ENCODE measurements at places on chromosomes 1 and 21. TPM values are rescaled to one million over a fixed set of nuclear protein-coding genes. Genes with fewer than 3 reads are reported as not detected.

DNA sequence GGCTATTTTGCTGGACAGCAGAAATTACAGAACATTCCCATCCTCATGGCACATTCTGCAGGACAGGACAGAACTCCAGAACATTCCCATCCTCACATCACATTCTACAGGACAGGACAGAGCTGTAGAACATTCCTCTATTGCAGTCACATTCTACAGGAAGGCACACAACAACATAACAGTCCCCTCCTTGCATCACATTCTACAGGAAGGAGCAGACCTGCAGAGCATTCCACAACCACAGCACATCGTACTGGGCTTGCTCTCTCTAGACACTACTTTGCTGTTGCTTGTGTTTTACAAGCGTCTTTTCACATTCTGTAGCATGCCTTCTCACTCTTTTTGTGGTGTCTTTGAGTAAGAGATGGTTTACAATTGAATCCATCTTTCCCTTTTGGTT is 26.8 kb upstream of the ABCB10 start:
- no peak for DNase-seq
- no peaks in the 10 kb centered on the region for H3K27me3 ChIP-seq
- H3K36me3 ChIP-seq = no peaks in the 10 kb centered on the region
- H3K27ac ChIP-seq = no peak overlapping the region
- H3K4me1 ChIP-seq = no peaks in the 10 kb centered on the region

DNA sequence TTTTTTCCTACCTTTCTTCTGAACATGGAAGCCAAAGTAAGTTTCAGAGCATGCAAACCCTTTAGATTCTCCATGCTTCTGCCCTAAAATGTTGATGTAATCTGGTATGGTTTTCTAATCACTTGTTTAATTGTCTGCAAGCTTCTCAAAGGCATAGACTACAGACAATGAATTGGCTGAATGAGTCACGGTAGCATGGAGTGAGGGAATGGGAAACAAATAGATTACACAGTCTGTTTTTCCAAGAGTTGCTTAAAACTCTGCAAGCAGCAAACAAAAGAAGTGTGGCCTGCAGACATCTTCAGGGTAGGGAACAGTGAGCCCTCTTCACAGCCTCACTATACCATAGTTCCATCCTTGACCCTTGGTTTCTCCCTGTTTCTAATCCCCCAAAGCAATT is 326.0 kb downstream of the BARHL2 start:
- no peaks in the 10 kb centered on the region for H3K27me3 ChIP-seq
- H3K27ac ChIP-seq = no peak overlapping the region
- H3K36me3 ChIP-seq = no peaks in the 10 kb centered on the region
- H3K4me3 ChIP-seq = no peak overlapping the region
- H3K4me1 ChIP-seq = no peaks in the 10 kb centered on the region

DNA sequence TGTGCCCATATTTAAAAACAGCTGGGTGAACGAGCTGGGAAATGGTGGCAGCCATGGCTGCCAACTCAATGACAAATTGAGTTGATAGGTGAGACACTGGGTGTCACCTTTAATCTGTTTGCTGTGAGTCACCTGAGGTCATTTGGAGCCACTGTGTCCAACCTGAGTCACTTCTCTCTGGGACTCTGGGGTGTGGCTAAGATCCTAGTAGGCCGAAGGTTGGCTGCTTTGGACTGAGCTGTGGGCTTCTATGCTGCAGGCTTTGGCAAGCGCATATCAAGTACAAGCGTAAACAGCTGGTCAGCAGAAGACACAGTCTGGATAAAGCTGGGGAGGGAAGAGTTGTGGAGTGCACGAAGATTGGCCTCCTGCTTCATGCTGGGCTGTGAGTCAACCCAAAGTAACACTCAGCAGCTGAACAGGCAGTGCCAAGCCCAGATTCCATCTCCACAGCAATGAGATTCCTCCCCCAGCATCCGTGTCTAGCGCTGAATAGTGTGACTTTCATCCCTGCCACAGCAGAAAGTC is 24.0 kb downstream of the TEX35 start:
- no peak overlapping the region for H3K4me3 ChIP-seq
- no peaks in the 10 kb centered on the region for H3K36me3 ChIP-seq
- H3K27ac ChIP-seq = no peak overlapping the region
- no peaks in the 10 kb centered on the region for H3K27me3 ChIP-seq
- peaks cover 4% of the 10 kb centered on the region for H3K4me1 ChIP-seq

APCS gene
- not detected for total RNA-seq

- H3K4me3 ChIP-seq = no peak overlapping the region
- H3K4me1 ChIP-seq = peaks cover 6% of the 10 kb centered on the region
- DNase-seq = no peak
- H3K36me3 ChIP-seq = no peaks in the 10 kb centered on the region
Observed at GRCh38 chr1:213828867-213829266, 158.9 kb upstream of the PROX1 start.

DNA sequence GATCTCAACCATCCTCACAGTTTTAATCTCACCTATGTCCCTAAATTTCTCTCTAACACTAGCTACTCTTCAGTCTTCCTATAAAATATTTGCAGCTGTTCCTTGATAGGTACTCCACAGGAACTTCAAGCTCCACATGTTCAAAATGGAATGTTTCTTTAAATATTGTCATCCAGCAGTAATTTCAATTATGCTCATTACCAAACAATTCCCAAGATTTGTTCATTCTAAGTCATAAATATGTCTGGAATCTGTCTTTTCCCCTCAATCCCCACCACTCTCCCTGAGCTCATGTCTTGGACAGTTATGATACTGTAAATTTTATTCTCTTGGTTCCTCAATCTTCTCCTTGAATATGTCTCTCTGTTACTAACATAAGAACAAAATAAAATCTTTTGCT is 214.4 kb downstream of the NRIP1 start:
- DNase-seq = no peak
- no peak overlapping the region for H3K4me3 ChIP-seq
- no peaks in the 10 kb centered on the region for H3K27me3 ChIP-seq
- H3K4me1 ChIP-seq = no peaks in the 10 kb centered on the region

DNA sequence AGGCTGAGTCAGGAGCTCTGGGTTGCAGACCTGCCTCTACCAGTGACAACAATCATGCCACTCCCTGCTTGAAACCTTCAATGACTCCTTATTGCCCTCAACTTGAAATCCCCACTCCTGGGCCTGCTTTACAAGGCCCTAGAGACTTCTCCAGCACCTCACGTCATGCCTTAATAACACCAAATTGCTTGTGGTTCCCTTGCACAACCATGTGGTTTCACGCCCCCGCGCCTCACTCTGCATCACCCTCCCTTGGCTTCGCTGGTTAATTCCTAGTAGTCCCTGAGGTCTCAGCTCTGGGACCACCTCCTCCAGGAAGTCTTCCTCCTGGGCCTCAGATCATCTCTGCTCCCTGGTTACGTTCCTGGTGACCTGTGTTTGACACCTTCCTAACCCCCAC is 33.0 kb downstream of the EPHA2 start:
- no peaks in the 10 kb centered on the region for H3K27me3 ChIP-seq
- DNase-seq = peak; percentile 96
- H3K36me3 ChIP-seq = peaks cover 4% of the 10 kb centered on the region
- H3K4me3 ChIP-seq = no peak overlapping the region
- no peak overlapping the region for H3K27ac ChIP-seq

- peaks cover 10% of the 10 kb centered on the region for H3K4me1 ChIP-seq
- peak; percentile 59 for DNase-seq
- H3K27ac ChIP-seq = peak overlapping the region; percentile 71
- H3K36me3 ChIP-seq = no peaks in the 10 kb centered on the region
Observed at GRCh38 chr1:226128487-226129075, 58.0 kb downstream of the ACBD3 start.

TDRD5 gene
- total RNA-seq = not detected

- H3K4me3 ChIP-seq = no peak overlapping the region
- H3K27me3 ChIP-seq = no peaks in the 10 kb centered on the region
- H3K36me3 ChIP-seq = peaks cover 13% of the 10 kb centered on the region
- H3K4me1 ChIP-seq = peaks cover 15% of the 10 kb centered on the region
- no peak overlapping the region for H3K27ac ChIP-seq
- no peak for DNase-seq
Observed at GRCh38 chr1:9596415-9597123, 7.9 kb downstream of the TMEM201 start.

- H3K4me1 ChIP-seq = no peaks in the 10 kb centered on the region
- no peak for DNase-seq
Observed at GRCh38 chr1:45116340-45116739, 90.1 kb downstream of the ZSWIM5 start.

SPATA21 gene
- not detected for total RNA-seq
